AML-193 (cell line): ENCODE measurements at places on chromosomes 5 and 9.

- DNase-seq, result no peak
Observed at GRCh38 chr5:163565492-163565891, 60.1 kb downstream of the MAT2B start.

DNA sequence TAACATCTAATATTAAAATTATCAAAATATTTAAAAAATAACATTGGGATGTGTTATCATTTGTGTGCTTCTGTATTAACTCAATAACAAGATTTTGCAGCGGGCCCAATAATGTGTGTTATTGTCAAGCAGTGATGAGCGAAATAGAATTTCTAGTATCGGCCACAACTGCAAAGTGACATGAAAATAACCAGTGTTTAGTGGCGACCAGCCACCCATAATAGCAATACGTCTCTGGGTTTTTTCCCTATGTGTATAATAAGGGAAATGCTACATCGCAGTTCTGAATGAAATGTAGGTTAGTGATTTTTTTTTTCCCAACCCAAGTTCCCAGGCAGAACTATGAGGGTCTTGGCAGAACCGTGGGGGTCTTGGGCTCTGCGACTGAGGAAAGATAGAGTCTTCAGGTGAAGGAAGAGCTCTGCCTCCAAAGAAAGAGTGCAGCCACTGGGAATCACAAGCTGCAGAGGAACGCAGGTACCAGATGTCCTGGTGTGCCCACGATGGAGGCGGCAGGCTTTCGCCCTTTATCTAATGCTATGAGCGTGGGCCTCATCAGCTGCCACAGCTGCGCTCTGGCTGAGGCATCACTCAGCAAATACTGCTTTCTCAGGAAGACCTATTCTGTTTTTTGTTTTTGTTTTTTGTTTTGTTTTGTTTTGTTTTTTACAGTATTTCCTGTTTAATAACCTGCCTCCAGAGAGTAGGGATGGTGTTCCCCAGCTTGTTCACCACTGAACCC is 235.0 kb downstream of the ROR2 start:
- DNase-seq, result no peak

DNA sequence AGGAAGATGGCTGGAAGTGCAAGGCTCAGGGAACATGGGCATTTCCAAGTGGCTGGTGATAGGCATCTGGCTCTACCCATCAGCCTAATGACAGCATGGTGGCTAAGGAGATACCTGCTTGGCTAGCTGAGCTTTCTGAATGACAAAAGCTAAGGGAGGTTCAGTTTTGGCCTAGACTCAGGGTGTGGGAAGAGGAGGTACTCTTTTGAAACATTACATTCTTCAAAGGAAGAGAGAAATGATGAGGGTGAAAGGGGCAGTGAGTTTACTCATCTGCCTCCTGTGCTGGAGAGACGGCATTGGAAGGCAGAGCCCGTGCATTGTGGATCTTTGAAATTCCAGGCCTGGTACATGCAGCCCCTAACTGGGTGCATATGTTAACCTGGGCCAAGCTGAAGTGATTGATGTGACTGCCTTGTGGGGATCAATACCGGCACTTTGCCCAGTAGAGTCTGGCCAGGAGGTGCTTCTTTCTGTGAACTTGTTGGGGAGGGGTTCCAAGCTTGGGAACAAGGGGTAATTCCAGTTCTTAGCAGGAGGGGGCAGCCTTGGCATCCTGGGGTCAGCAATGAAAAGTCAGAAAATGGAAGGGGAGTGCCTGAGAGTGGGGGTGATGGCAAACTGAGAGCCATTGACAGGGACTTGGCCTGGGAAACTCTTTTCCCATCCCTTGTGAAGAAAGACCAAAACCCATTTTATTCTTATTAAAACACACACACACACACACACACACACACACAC is 108.6 kb downstream of the ACER2 start:
- DNase-seq, result no peak

DNA sequence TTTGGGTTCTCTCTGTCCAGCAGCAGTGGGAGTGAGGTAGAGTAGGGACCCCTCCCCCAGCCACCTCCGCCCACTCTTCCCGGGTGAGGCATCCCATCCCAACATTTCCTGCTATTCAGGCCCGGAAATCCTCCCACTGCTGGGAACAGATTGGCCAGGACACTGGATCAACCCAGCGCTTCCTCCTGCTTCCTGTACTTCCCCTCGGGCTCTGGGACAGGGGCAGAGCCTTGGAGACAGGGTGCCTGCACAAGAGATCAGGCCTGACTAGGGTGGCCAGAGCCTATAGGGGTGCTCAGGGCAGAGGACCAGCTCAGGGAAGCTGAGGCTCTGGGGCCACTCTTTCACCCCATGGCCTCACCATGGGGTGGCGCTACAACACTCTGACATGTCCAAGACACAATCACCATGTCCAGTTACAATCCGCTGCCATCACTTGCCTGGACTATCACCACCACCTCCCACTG is 14.5 kb downstream of the SH2D3C start:
- peak; percentile 71 for DNase-seq

DNA sequence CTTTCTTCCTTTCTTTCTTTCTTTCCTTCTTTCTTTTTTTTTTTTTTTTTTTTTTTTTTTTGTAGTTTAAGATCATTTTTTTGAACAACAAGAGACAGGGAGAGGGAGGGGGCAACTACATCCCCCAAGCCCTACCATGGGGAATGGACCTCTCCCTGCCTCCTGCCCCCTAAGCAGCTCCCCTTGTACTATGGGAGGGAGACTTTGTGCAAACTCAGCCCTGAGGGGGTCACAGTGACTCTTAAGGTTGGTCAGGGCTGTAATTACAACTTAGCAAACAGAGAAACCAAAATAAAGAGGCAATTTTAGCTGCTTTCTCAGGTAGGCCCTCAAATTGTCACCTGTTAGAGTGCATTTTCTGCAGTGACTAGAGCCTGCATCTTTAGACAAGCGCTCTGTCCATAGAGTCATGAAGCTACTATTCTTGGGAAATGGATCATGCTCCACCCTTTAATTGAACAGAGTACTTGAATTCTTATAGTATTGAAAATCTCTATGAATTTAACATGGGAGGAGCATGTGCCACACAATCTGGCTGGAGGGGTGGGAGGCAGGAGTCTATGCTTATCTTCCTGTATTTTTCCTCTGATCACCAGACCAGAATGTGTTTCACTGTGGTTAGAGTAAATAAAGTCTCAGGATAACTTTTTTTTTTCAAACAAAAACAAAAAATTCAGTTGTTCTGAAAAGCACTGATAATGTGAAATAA is 24.3 kb upstream of the PIK3R1 start:
- no peak for DNase-seq

DNA sequence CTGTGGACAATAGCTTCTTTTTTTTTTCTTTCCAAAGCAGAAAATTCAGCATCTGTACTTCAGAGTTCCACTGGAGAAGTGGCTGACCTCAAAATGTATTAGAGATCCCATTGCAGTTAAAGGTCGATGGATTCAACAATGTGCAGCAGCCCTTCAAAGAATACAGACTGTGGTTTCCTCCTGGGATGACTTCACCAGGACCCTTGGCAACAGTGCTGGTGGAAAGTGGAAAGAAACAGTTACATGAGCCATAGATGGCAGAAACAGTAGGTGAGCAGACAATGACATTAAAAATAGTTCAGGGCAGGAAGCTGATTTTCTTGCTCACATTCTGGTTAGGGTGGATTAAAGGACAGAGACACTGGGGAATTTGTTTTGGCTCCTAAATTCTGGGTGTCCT is 62.4 kb downstream of the SLC28A3 start:
- DNase-seq, result no peak

- no peak for DNase-seq
Observed at GRCh38 chr5:30069441-30070263, 1123.8 kb upstream of the CDH6 start.

DNA sequence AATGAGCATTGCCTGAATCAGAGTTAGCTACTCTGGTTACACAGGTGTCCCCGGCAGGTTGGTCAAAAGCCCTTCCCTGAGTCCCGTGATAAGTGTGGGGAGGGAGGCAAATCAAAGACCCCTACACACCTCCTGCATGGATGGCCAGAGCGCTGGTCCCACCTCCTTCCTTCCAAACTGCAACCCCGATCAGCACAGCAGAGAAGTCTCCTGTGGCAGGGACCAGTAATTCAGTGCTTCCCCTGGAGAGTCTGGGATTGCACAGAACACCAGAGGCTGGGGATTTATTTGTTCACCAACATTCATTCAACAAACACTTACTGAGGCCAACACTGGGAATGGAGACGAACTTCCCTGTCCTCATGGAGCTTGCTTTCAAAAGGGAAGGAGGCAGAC is 46.2 kb downstream of the NSUN2 start:
- DNase-seq, result no peak

DNA sequence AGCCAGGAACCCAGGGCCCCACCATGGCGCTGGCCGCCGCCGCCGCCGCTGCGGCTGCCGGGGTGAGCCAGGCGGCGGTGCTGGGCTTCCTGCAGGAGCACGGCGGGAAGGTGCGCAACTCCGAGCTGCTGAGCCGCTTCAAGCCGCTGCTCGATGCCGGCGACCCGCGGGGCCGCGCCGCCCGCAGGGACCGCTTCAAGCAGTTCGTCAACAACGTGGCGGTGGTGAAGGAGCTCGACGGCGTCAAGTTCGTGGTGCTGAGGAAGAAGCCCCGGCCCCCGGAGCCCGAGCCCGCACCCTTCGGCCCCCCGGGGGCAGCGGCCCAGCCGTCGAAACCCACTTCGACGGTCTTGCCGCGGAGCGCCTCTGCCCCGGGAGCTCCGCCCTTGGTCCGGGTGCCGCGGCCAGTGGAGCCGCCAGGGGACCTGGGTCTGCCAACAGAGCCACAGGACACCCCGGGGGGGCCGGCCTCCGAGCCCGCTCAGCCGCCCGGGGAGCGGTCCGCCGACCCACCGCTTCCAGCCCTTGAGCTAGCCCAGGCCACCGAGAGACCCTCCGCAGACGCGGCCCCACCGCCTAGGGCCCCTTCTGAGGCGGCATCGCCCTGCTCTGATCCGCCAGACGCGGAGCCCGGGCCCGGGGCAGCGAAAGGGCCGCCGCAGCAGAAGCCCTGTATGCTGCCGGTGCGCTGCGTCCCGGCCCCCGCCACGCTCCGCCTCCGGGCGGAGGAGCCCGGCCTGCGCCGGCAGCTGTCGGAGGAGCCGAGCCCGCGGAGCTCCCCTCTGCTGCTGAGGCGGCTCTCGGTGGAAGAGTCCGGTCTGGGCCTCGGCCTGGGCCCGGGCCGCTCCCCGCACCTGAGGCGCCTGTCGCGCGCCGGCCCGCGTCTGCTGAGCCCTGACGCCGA is 749 bp downstream of the SOWAHA start:
- DNase-seq, result no peak

GRCh38 chr9:126459126-126459525 is 132.5 kb downstream of the MVB12B start:
- DNase-seq, result no peak

DNA sequence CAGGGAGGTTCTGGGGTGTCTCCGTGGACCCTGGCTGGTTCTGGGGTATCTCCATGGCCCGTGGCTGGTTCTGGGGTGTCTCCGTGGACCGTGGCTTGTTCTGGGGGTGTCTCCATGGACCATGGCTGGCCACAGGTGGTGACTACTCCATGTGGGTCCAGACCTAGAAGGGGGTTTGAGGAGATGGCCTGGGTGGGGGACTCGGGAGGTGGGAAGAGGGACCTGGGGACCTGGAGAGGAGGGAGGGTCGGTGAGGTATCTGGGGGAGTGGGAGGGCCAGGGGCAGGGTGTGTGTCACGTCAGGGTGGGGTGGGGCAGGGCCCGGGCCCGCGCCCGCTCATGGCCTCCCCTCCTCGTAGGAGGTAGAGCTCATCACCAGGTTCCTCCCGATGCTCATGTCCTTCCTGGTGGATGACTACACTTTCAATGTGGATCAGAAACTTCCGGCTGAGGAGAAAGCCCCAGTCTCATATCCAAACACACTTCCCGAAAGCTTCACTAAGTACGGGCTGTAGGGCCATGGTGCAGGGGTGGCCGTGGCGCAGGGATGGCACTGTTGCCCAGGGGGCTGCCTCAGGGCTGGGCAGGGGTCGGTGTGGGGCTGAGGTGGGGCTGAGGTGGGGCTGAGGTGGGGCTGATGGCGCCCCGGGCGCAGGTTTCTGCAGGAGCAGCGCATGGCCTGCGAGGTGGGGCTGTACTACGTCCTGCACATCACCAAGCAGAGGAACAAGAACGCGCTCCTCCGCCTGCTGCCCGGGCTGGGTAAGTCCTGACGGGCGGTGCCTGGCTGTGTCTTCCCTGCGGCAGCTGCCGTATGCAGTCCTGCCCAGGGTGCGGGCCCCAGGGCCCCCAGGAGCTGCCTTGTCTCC is 10.7 kb upstream of the TOR4A start:
- DNase-seq, result no peak

- DNase-seq, result no peak
Observed at GRCh38 chr5:122316656-122317055, 4.6 kb downstream of the SNCAIP start.

GRCh38 chr5:378976-379742 is 57.6 kb downstream of the AHRR start:
- no peak for DNase-seq

DNA sequence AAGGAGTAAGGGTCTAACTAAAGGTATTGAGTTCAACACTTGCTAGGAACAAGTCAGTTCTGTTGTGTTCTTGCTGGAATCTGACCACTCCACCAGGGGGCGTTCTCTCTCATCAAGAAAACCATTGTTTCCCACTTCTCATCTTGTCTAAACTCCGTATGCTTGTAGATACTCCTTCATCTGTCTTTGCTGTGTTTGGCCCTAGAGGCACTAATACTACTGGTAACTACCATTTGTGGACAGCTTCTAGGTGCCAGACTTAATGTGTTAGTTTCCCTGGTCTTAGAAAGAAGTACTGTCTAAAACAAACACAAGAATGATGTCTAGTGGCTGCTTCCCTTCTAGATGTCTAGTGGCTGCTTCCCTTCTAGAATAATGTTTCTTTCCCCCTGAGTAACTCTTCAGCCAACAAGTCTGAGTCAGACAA is 18.7 kb upstream of the PTPDC1 start:
- DNase-seq, result peak; percentile 72

GRCh38 chr5:138240650-138241385 is 27.7 kb upstream of the CDC23 start:
- DNase-seq, result no peak
